ENCODE measurements at places on chromosomes 2 and 18. TPM values are rescaled to one million over a fixed set of nuclear protein-coding genes. Genes with fewer than 3 reads are reported as not detected.

The RAB6D gene
- under 0.01 TPM for total RNA-seq

The COLEC11 gene
- not detected for total RNA-seq

The PPP1R1C gene
- 1.4 TPM for total RNA-seq

The ZSWIM2 gene
- not detected for total RNA-seq

The TTC39C gene
- total RNA-seq, result 31.8 TPM

The ASAP2 gene
- 36.9 TPM for total RNA-seq

The PPM1G gene
- total RNA-seq, result 77.2 TPM

The ANO7 gene
- total RNA-seq, result not detected

The ITPRID2 gene
- total RNA-seq, result 157 TPM

Measured in tracheal epithelial cell (primary cell).